ENCODE measurements at places on chromosomes 3 and 15.

DNA sequence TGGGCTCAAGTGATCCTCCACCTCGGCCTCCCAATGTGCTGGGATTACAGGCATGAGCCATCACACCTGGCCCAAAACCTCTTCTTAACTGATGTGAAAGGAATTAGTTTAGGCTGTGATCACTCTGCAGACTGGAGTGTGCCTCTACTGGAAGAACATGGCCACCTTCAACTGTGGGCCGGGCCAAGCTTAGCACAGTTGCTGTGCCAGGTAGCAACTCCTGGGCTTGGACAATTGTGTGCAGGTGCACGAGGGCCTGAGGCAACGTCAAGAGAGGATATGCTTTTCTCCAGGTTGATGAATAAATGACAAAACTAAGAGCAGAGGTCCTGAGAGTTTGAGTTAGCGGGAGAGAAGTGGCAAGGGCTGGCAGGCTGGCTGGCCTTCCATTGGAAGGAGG, 6.5 kb downstream of the FAH start:
- no peak for DNase-seq

GRCh38 chr3:123071146-123071545, 4.3 kb downstream of the PDIA5 start:
- no peak for DNase-seq

GRCh38 chr3:112117841-112118571, 15.0 kb downstream of the GCSAM start:
- DNase-seq, result no peak

GRCh38 chr3:186526256-186526606, 17.9 kb downstream of the CRYGS start:
- no peak for DNase-seq

DNA sequence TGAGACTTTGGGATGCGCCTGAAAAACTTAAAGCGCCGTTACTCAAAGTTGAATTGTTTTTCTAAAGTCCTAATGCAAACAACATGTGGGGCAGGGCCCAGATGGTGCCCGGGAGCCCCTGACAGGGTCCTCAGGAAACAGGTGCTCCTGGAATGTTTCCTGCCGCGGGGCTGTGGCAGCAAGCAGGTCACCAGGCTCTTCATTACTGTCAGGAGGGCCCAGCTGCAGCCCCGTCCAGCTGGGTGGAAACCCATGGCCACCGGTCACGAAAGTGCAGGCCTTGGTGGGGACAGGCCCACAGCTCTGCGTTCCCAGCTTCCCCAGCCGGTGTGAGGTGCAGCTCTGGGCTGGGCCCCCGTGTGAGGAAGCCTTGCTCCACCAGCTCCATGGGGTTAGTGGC, 63.9 kb upstream of the GATA2 start:
- DNase-seq, result no peak

- peak; percentile 9 for DNase-seq
Observed at GRCh38 chr3:179072100-179072438, 460 bp upstream of the ZMAT3 start.

DNA sequence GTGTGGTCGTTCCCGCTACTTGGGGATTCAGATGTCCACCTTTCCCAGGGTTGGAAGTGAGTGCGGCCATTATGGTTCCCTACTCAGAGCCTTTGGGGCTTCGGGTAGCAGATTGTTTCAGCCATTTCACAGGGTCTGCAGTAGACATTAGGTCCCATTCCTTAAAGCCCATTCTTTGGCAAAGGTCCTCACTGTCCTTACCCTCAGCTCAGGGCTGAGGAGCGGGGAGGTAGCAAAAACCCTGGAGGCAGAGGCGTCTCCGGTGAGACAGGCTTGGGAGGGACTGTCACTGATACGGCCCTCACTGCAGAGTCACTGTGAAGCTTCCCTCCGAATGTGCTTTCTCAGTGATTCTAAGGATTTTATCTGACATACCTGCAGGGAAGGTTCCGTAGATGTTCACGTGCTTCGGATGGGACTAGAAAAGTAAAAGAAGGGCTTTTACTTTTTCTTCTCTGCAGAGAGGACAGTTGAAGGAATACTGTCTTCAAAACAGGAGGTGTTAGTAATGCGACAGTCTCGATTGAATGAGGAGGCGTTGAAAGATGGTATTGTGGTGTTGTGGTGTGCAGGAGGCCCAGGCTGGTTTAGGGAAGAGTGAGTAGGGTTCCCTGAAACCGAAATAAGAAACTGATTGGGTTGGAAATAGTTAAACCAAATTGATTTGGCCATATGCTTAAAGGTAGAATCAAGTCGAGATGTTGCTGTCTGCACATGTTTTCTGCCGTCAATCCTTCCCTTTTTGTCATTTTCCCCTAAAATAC, 630 bp downstream of the ATP6V1A start:
- no peak for DNase-seq

DNA sequence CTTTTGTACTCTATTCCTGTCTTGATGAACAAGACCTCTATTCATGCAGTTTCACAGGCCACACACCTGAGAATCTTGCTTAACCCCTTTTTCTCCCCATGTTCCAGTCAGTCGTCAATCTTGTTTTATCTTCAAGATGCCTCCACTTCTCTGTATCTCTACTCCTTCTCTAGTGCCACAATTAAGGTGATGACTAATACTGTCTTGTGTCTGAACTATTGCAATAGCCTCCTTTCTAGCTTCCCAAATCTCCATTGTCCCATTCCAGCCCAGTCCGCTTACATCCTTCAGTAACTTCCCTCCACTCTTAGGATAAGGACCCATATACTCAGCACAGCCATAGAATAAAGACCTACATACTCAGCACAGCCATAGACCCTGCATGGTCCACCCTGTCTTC, 24.7 kb downstream of the CHST14 start:
- no peak for DNase-seq

GRCh38 chr3:182760576-182761164, 32.6 kb upstream of the ATP11B start:
- no peak for DNase-seq

- no peak for DNase-seq
Observed at GRCh38 chr15:85766001-85766831, 28.5 kb downstream of the KLHL25 start.

DNA sequence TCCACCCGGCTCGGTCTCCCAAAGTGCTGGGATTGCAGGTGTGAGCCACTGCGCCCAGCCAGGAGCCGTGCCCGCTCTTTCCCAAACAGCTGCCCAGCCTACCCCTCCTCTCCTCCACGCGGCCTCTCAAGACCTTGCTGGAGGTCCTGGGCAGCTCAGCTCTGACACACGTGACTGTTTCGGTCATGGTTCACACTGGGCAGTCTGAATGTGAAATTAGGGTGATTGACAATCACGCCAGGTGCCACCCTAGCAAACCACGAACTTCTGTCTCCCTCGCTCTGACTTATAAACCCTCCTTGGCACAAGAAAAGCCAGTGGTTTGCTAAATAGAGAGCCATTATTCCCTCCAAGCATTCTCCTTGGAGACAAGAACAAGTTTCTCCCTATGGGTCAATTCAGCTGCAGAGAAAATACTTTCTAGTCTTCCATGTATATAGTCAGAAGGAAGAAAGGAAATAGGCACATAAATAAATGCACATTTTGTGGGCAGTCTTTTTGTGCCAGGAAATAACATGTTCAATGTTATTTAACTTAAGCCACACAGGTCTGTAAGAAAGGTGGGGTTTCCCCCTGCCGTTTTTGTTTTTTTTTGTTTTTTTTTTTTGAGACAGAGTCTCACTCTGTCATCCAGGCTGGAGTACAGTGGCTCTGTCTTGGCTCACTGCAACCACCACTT, 121.9 kb upstream of the MEF2A start:
- no peak for DNase-seq

DNA sequence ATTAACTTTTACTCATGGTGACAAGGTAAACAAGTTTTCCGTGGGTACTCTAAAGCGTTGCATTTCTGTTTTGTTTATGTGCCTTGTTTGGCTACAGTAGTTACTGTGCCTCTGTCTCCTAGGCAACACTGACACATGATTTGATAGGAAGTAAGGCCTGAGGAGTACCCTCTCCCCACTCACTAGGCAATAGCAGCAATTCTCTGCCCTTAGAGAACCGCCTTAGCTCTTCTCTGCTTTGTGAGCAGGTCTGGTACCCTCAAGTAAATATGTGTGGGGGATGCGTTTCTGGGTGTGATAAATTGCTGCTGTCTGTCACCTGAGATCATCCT, at the start of gene IL5RA:
IL5RA (minus strand) TSS at position 76 of the 332 bp plus-strand sequence. CDS start 5,390 bp downstream, outside the sequence.
- DNase-seq, result no peak

- peak; percentile 32 for DNase-seq
Observed at GRCh38 chr3:45105855-45106671, 40.1 kb downstream of the CDCP1 start.

DNA sequence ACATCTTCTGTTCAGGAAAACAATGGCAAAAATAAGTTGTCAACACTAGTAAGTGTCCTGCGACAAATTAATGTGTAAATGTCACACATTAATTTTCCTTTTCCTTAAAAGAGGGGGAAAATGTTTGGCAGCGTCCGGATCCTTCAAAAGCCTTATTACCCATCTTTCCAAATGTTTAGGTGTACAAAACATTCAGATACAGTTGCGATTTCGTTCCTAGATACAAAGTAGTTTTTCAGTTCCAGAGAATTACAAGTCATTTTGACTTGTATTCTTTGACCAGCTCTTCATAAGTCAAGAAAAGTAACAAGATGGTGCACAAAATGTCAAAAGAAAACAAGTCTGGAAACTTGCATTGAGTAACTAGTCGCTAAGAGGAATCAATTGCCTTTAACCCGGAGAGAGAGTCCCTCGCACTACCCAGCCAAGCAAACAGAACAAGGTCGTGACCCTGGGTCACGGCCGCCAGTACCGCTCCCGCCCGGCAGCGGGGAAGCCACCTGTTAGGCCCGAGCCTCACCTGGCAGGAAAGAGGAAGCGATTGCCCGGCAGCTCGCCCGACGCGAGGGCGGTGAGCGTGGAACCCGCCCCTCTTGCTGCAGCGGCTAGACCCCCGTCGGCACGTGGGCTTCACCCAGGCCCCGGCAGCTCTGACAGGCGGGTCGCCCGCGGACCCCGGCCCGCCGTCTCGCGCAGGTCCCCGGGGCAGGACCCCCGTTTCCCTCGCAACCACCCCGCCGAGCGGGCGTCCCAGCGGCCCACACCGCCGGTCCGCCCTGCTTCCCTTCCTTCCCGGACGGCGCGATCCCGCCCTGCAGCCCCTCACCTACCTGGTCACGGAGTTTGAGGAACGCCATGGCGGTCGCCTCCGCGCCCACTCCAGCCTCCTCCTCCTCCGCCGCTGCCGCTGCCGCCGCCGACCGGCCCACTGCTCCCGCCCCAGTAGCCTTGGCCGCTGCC, 61.0 kb upstream of the ANKRD28 start:
- peak; percentile 1 for DNase-seq

DNA sequence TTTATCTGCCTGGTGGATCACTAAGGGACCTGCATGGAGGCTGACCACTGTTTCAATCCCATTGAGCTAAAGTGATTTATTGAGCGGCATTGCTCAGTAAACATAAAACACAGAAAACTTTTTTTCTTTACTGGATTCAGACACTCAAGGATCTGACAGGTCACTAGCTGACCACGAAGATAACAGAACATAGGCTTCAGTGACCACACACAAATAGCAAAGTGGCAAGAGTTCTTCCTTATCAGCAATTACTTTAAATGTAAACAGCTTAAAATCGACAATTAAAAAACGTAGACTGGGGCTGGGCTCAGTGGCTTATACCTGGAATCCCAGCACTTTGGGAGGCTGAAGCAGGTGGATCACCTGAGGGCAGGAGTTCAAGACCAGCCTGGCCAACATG, 48.7 kb downstream of the STAG1 start:
- no peak for DNase-seq

GRCh38 chr15:70503798-70504298, 259.5 kb downstream of the UACA start:
- DNase-seq, result no peak

DNA sequence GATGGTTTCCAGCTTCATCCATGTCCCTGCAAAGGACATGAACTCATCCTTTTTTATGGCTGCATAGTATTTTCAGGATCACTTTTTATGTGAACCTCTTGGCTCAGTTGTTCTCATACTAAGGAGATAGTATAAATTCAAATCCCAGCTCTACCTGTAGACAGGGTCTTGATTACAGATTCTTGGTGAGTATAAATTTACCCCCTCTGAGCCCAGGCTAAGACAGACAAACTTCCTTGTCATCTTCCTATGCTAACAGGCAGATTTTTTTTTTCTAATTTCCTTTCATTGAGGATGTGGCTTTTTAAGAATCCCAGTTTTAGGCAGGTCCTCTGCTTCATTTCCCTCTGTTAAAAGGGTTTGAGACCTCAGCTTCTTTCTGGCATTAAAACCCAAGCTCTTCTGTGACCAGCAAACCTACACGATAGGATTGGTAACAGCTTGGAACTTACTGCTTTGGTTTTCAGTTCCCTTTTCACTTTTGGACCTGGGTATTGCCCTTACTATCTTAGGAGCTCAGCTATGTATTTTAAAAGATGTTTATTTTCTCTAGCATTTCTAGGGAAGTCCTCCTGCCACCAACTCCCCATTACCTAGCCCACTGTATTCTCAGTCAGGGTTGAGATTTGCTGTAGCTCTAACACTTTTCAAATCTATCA, 72.5 kb downstream of the VPS8 start:
- no peak for DNase-seq

GRCh38 chr3:54530944-54531343, 396.9 kb downstream of the LRTM1 start:
- DNase-seq, result no peak

GRCh38 chr15:82045179-82045891, 483 bp downstream of the MEX3B start:
- DNase-seq, result no peak

DNA sequence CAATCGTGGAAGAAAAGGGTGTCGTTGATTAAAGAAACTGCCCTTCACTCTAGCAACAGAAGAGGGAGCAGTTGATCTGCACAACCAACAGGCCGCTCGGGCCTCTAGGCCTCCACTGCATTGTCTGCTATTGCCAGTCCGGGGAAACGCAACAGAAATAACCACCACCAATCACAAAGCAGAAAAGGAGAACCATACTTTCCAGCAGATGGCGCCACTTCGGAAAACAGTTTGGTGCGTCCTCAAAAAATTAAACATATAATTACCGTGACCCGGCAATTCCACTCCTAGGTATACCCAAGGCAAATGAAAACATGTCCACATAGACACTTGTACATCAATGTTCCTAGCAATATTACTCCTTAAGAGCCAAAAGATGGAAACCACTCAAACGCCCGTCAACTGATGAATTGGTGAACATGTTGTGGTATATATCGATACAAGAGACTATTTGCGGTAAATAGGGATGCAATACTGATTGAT, 154.1 kb downstream of the TJP1 start:
- DNase-seq, result no peak

DNA sequence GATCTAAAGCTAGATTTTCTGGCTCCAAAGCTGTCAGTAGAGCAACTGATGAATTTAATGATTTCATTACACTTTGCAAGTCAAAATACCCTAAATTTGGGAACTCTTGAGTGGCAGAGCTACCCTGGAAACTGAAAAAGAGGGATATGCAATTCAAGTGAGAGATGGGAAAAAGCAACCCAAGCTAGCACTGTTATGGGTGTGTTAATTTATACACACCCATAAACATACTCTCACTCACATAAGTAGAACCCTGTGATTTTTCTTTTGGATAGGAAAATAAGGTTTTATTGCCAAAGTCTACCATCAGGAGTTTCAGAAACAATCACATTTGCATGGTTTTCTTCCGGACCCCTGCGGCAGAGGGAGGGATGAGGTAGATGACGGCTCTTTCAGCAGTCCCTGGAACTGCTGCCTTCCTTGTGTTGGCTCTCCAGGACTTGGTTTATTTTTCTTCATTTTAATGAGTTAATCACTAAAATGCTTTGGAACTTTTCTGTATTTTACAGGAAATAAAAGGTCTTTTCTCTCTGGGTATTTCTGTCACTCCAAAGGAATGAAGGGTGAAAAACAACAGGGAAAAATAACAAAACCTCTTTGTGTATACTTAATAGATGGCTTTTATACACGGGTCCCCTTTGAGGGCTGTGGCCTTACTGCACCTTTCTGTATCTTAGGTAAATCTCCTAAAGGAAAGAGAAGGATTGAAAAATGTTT, 63.8 kb downstream of the TTC23 start:
- DNase-seq, result no peak
